ENCODE measurements at places on chromosomes 12 and 14.

DNA sequence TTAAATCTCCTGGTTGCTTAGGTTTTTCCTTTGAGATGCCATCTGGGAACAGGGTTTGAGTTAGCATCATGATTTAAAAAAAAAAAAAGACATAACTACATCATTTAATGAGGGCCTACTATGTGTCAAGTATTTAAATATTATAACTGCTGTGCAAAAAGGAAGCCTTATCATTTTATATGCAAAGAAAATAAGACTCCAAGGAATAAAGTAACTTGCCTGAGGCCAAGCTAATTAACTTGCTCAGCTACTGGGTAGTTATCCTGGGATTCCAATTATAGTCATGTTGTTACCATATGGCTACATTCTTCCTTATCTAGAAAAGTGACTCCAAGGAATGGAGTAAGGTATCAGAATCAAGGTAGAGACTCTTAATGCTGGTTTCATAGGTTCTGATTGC lies 123.5 kb downstream of the SLC41A2 start:
- DNase-seq, result no peak

DNA sequence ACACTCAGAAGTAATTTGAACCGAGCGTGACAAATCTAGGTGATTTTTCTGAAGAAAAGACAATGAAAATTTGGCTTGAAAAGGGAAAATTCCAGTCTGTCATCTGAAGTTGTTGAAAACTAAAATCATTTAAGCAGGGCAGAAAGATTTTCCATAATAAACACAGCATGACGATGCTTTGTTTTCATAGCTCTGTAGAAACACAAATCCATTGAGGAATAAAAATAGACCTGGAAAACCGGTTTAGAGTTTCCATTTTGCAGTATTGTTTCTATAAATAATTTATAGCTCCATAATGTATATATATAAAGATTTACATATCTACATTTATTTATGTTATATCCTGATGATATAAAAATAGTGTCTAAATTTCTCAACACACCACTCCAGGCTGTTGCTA lies 1918.5 kb upstream of the FLRT2 start:
- DNase-seq, result no peak

DNA sequence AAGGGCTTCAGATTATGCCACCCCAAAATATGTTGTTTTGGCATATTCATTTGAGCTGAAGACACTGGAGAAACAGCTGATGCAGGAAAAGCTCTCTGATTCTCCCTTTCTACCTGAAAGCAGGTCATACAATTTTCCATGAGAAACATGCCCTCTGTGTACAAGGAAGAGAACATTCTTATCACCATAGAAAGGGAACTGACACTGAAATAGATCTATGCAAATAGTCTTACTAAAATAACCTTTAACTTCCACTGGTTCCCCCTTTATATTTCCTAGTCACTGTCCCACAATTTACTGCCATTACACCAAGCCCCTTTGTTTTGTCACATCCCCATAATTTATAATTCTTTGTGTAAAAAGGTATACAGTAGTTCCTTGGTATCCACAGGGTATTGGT lies 9.6 kb upstream of the PHC1 start:
- DNase-seq, result no peak

GRCh38 chr12:80262771-80263170 lies 163.4 kb downstream of the OTOGL start:
- DNase-seq, result no peak

- DNase-seq, result peak; percentile 51
These were observed 36.8 kb upstream of the SPTSSA start for GRCh38 chr14:34498684-34499412.

GRCh38 chr14:56816574-56817391 lies 6.5 kb upstream of the OTX2 start:
- no peak for DNase-seq

DNA sequence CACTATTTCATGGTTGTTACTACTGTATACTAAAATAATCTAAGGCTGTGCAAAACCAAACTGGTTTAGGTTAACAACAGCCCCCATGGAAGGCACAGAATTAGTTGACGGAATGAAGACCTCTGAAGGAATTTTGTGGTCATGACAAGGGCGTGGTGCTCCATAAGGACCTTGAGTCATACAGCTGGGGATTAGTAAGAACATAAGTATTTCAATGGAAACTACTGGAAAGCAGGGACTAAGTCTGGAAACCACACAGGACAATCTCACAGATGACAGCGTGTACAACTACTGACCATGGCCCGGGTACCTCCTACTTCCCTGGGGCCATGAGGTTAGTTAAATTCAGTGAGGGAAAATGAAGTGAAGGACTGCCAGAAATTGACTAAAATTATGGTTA lies 98.5 kb upstream of the PLEKHA5 start:
- peak; percentile 36 for DNase-seq

- DNase-seq, result no peak
These were observed 7.8 kb downstream of the AMN start for GRCh38 chr14:102930138-102930752.

DNA sequence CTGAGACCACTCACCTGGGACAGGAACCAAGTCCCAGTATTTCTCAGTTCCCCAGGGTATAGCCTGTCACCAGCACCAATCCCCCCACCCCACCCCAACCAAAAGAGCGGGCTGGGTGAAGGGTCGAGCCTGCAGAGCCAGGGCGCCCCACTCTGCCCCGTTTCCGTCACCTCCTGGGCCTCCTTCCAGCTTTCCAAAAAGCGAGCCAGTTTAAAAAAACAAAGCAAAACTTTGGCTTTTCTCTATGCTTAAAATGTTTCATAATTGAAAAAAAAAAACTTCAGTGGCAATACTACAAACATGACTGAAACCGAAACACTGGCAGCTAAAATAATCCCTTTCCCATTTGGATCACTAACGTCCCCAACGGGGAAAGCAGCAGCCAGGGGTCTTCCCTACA lies 7.5 kb downstream of the CAMKK2 start:
- DNase-seq, result no peak

DNA sequence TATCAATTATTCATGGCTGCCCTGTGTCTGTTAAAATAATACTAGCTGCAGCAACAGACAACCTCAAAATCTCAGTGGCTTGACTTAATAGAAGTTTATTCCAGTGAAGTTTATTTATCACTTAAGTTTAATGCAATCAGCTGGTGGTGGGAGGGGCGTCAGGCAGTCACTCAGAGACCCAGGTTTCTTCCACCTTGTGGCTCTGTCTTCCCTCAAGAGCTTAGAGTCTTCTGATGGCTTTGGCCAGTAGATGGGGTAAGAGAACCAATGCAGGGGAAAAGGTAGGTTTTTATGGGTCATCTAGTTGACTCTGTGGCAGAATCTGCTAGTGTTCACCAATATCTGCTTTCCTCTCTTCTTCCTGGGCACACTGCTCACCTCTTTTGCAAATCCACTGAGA lies 668.9 kb downstream of the AACS start:
- no peak for DNase-seq

- DNase-seq, result no peak
These were observed 84.9 kb upstream of the OTX2 start for GRCh38 chr14:56895154-56895553.

DNA sequence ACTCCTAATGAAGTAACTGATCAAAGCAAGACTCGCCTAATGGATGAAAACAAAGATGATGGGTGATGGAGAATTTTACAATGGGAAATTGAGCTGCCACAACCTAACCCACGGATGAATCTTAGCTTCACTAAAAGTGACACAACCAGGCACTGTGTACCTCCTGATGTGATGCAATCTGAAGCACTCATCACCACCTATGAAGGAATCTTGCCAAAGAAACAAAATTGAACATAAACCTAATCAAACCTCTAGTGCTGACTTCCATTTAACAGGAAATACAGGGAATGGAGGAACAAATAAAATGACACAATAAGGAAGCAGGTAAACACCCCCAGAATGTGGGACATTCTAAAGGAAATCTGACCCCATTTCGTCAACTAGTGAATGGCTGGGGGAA lies 13.3 kb upstream of the RARG start:
- DNase-seq, result no peak
